ENCODE measurements at places on chromosomes 1 and 21.

DNA sequence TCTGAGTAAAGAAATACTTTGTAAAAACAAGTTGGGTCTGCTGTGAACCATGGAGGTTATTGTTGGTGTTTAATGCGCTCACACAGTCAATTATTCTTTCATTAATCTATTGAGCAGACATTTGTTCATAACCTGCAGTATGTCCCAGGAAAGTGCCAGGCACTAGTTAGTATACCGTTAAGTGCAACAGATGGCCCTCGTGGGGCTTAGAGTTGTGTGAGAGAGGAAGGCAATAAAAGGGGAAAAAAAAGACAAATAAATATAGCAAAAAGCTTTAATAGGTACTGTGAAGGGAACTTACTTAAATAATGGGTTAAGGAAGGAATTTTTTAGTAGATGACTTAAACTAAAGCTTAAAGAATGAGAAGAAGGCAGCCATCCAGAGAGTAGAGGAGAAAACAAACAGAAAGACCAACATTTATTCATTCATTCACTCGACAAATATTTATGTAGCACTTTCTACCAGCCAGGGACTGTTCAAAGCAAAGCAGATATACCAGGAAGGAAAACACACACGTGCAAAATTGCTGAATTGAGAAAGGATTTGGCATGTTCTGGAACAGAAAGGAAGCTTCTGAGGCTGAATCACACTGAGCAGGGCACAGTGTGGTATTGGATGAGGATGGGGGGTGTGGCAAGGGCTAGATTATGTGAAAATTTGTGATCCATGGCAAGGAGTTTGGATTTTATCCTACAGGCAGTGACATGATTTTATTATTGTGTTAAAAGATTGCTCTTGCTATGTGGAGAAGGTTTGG is 296.1 kb upstream of the SGIP1 start:
- DNase-seq = no peak

- no peak for DNase-seq
These were observed 200.1 kb downstream of the ZC3H11B start for GRCh38 chr1:219412772-219413171.

DNA sequence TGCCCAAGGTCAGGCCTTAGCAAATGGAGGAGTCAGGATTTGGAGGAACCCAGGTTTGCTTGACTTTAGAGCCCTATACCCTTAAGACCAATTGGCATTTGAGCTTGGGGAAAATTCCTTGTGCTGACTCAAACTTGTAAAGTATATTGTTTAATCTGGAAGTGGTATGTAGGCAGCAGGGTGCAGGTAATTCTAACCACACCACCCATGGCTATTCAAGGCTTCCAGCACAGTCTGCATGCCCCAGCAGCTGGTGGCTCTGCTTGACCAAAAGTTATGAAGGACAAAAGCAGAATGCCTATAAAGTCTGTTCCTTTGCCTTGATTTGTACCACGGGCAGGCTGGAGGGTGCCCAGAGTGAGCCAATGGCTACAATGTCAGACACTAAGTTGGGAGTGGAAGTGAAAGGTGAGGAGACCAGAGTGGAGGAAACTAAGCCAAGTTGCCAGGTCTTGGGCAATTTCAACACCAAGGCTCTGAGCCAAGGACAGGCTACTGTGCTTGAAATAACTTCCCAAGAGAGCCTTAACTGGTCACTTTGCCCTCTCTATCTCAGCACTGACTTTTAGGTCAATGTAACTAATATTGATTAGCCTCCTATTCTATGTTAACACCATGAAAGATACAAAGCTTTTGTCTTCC is 4.7 kb upstream of the G0S2 start:
- no peak for DNase-seq

DNA sequence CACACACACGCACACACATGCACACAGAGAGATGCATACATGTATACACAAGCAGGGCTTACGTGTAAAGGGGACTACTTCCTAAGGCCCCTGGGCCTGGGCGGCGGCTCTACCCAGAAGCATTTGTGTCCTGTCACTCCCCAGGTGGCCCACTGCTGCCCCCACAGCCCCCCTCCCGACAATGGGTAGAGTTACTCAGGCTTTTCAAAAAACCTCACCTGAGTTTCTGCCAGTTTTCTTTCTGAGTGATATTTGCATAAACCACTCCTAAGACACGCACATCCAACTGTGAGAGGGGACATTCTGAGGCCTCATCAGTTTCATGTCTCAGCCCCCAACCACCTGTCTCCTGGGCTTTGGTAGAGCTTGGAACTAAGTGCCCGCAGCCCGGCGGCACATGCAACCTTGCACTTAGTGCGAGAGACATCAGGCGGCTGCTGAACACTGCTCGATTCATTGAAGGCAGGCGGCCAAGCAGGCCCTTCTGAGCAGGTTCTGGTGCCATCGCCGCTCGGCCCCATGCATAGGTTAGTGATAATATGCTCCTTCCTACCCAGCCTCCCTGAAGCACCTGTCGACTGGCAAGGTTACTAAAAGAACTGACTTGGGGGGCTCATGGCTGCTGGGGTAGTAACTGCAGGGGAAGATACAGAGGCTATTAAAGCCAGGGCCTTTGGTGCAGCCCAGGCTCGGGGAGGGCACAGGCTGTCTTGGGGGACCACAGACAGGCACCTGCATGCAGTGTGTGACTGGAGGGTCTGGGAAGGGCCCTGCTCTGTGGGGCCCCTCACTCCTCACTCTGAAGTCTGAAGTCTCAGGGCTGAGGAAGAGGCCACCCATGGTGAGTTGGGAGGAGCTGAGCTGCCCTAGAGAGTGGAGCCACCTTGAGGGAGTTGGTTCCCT is 364.2 kb upstream of the VAMP3 start:
- no peak for DNase-seq

DNA sequence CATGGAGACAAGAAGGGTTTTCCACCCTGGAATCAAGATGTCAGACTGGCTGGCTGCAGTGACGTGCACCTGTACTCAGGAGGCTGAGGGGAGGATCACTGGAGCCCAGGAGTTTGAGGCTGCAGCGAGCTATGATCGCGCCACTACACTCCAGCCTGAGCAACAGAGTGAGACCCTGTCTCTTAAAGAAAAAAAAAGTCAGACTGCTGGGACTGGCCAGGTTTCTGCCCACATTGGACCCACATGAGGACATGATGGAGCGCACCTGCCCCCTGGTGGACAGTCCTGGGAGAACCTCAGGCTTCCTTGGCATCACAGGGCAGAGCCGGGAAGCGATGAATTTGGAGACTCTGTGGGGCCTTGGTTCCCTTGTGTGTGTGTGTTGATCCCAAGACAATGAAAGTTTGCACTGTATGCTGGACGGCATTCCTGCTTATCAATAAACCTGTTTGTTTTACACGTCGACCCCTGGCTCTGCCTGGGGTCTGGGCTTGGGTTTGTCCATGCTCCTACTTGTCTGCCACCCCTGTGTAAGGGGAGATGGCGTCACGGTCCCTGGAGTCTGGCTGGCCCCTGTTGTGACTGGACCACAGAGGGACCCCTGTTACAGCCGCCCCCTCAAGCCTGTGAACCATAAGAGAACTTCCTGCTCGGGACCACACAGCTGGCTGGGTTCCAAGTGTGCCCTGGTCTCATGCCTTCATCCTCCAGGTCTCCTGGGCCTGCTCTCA is 20.9 kb upstream of the VPS13D start:
- peak; percentile 77 for DNase-seq

GRCh38 chr1:215256936-215257679 is 174.6 kb downstream of the KCNK2 start:
- no peak for DNase-seq

DNA sequence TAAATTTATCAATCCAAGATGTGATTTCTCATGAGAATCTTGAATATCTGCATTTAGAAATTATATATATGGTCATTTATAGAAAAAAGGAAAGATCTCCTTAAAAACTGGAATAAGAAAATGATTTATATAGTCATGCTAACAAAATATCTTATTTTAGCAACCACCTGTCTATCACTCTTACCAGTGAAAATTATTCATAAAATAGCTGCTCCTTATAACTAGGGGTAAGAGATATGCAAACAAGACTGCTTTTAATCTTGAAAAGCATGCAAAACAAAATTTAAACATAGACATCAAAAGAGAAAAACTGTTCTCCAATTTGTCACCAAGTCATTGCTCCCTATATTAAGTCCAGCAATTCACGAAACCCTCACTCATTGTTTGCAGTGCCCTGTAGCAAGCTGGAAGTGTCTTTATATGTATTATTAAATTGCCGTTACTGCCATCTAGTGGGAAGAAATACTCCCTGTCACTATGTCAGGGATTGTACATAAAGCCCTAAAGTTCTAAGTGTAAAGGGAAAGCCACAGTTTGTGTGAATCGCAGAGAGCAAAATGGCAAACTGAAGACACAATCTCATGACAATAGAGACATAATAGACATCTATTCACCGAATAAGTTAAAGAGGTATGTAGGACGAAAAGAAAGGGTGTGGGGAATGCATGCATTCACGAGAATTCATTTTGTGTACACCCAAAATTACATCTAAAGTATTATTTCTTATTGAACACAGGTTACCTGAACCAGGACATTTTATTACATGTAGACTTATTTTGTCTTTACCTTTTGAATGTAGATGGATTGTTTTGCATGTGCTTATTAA is 600.5 kb downstream of the USP25 start:
- DNase-seq = peak; percentile 83

DNA sequence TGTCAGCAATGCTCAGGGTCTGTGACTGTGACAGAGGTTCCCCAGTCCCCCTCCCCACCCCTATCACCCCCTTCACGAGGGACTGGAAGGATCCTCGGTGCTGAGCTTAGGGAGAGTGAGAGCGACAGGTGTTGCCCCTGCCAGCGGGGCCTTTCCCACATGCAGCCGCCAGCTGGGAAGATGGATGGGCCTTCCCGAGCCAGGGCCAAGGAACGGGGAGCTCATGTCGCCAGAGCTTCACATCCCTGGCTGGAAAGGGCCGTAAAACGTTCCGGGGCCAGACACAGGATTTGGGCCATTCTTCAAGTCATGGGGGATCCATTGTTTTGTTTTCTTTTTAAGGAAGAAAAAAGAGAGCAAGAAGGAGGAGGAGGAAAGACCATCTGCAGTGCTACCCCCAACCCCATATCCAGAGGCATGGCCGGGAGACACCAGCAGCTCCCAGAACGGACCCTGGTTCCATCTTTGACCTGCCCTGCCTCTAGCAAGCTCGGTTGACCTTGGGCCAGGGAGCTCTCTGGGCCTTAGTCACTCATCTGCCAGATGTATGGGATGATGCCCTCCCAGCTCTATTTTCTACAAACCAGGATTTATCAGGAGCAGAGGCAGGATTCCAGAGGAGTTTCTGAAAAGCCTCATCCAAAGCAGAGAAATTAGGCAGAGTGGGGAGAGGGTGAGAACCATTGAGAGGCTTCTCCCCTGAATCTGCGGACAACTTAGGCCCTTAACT is 54.1 kb downstream of the TAS1R2 start:
- DNase-seq = no peak

- DNase-seq = no peak
These were observed 103.5 kb downstream of the SIK1 start for GRCh38 chr21:43323244-43324005.

DNA sequence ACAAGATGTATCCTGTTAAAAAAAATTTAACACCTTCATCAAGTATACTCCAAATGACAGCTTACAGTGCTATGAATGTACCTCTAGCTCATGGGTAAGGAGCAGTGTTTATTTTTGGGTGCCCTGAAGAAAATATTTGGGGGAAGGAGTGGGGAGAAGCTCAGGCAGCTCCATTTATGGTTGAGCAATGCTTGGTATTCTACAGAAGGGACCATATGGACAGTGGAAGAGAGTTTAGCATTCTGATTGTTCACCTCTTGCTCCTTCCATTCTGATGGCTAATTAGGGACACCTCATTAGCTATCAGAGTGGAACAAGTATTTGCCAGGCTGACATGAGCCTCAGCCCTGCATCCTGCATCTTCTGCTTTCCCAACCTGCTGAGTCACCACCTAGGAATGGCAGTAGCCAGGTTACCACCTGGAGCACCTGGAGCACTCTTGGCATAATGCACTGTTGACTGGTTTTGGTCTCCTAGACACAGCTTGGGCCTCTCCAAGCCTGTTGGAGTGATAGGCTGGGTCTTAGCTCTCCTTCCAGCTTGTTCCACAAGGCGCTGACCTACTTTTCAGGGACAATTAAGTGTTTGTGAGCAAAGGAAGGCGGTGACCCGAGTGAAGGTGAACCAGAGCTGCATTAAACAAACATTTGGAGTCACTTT is 62.0 kb upstream of the MACF1 start:
- no peak for DNase-seq

- DNase-seq = no peak
These were observed 1.3 kb upstream of the FTCD start for GRCh38 chr21:46156678-46157077.

DNA sequence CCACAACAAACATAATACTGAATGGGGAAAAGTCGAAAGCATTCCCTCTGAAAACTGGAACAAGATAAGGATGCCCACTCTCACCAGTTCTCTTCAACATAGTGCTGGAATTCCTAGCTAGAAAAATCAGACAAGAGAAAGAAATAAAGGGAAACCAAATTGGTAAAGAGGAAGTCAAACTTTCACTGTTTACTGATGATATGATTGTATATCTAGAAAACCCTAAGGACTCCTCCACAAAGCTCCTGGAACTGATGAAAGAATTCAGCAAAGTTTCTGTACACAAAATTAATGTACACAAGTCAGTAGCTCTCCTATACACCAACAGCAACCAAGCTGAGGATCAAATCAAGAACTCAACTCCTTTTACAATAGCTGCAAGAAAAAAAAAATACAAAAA is 6.9 kb upstream of the F13B start:
- no peak for DNase-seq

GRCh38 chr1:31627930-31628559 is 10.6 kb downstream of the HCRTR1 start:
- peak; percentile 74 for DNase-seq

DNA sequence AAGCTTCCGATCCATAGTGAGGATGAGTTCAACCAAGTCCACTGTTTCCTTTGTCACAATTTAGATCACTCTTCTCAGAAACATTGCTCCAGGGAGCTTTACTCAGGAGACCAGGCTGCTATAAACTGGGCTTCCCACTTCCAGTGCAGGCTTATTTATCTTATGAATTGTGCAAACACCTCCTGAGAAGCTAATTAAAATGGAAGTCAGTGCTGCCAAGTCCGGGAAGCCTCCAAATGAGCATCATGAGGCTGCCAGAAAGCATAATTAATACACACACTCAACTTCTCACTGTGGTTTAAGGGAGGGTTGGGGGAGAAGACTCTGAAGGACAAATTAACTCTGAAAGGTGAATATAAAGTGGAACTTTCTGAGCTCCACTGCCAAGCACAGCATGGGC is 145.0 kb upstream of the SGIP1 start:
- DNase-seq = no peak

- no peak for DNase-seq
These were observed 92.0 kb downstream of the CNIH3 start for GRCh38 chr1:224707843-224708725.

- DNase-seq = no peak
These were observed 738.8 kb downstream of the AMY1C start for GRCh38 chr1:104488296-104489015.

- no peak for DNase-seq
These were observed 45.3 kb downstream of the SASS6 start for GRCh38 chr1:100087396-100087795.

- peak; percentile 57 for DNase-seq
These were observed 10.0 kb downstream of the DRAXIN start for GRCh38 chr1:11701551-11701961.

GRCh38 chr1:65813956-65814355 is 21.3 kb downstream of the PDE4B start:
- peak; percentile 76 for DNase-seq

Measured in NCI-H1694 (cell line).